ENCODE measurements at places on chromosomes 11 and 22.
A peak's percentile ranks its signal among the peaks of the same experiment; 100 is the strongest.

GRCh38 chr11:2450321-2451041 lies 5.7 kb downstream of the KCNQ1 start:
- DNase-seq = no peak

DNA sequence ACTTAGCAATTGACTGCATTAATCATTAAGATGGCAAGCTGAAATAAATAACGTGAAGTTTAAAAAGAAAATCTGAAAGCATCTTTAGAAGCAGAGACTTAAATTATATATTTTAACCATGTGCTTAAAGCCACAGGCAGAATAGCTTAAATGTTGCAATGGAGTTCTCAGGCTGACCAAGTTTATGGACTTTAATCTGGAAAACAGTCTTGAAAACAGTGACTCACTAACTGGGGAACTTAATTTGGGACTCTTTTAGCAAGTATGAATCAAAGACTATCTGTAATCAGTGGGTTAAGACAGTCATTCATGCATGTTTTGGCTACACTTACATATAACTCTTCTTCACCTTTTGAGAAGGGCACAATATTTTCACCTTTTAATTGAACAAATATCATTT lies 12.6 kb upstream of the GLYATL1 start:
- peak; percentile 49 for DNase-seq

- DNase-seq = no peak
Measured at GRCh38 chr11:59756845-59757244, 1.7 kb downstream of the STX3 start.

GRCh38 chr22:31048570-31048969 lies 32.5 kb upstream of the SMTN start:
- no peak for DNase-seq

- DNase-seq = peak; percentile 63
Measured at GRCh38 chr22:37544955-37545702, 15.2 kb upstream of the CDC42EP1 start.

DNA sequence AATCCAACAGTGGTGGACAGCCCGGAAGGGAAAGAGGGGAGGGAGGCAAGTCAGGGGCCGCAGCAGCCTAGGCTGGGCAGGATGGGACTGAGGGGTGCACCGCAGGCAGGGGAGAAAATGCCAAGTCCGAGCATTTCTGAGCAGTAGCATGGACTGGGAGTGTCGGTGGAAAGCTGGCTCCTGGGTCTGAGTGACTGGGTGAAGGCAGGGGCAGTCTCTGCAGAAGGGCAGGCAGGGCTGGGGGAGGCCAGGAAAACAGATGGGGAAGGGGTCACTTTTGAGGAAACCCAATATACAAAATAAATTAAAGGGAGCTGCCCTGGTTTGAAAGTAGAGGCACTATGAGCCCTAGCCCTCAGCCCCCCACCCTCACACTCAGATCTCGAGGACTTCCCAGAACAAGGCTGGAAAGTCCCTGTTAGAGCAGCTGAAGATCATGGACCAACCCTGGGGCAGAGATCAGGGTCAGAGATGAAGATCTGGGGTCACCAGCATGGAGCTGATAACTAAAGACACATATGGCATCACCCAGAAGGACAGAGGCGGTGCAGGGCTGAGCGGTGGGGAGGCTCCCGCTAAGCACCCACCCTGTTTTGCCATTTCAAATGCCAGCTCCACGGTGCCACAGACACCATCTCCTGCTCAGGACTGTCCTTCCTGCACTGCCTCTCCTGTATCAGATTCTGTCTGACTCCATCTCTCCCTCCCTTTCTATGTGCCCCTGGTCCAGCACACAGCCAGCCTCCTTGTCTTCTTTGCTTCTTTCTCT lies 32.4 kb upstream of the ETS1 start:
- no peak for DNase-seq

DNA sequence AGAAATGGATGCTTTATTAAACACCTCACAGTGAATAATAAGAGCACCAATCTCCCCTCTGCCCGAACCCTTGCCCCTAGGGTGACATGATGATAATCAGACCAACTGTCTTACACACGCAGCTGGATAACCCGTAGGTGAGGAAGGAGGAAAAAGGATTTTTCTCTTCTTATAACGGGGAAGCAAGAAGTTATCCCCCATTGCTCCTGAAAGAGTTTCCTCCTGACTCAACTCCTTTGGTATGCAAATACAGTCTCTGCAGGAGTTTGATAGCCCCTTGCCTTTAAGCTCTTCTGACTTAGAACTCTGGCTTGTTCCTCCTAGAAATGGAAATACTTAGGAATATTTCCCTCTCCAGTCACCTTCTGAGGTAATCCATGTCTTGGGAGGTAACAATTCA lies 455.8 kb downstream of the TMEM135 start:
- DNase-seq = peak; percentile 58

GRCh38 chr11:27193434-27194225 lies 153.0 kb downstream of the BBOX1 start:
- no peak for DNase-seq

DNA sequence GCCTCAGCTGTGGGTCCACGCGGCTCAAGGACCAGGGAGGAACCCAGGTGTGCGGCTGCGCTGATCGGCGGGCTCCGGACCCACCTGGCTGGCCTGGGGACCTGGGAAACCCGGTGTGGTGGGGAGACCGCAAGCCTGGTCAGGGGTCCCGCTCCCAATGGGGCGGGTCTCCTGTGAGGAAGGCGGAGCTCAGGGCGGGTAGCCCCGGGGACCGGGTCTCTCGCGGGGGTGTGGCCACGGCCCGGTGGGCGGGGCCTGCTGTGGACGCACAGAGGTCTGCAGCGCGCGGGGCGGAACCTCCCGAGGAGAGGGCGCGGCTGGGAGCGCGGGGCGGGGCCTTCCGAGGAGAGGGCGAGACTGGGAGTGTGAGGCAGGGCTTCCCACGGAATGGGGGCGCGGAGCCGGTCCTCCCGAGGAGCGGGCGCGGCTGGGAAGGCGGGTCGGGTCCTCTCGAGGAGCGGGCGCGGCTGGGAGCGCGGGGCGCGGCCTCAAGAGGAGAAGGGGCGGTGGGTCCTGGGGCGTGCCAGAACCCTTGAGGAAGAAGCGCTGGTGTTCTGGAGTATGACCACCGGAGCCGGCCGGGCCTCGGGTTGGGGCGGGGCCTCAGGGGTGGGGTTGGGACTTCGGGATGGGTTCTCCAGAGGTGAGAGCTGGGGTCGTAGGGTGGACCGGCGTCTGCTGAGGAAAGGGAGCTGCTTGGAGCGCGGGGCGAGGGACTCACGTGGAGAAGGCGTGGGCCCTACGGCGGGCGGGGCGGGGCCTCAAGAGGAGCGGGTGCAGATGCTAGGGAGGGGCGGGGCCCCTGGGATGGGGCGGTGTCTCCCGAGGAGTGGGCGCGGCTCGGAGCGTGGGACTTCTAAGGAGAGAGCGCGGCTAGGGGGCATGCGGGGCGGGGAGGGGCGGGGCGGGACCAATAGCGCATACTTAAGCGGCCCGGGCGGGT lies 20.8 kb downstream of the DGCR6L start:
- DNase-seq = peak; percentile 41

- DNase-seq = no peak
Measured at GRCh38 chr11:15965562-15966250, 390.6 kb downstream of the SOX6 start.

DNA sequence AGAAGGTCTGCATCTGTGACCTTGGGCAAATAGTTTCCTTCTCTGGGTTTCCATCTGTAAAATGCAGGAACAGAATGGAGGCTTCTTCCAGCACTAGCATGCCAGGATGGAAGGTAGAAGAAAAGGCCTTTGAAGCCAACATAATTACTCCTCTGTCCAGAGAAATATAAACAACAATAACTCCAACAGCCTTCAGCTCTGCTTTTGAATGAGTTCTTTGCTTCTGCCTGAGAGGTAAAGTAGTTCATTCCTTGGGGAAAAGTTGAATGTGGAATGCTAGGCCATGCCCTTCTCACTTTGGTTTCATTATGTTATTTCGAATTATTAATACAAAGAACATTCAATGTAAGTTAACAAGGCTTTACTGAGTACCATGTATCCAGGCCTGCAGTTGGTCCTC lies 61.2 kb upstream of the BLID start:
- DNase-seq = no peak

GRCh38 chr11:116653206-116653605 lies 119.6 kb downstream of the BUD13 start:
- no peak for DNase-seq

GRCh38 chr22:19463491-19464469 lies 15.2 kb downstream of the UFD1 start:
- DNase-seq = no peak

DNA sequence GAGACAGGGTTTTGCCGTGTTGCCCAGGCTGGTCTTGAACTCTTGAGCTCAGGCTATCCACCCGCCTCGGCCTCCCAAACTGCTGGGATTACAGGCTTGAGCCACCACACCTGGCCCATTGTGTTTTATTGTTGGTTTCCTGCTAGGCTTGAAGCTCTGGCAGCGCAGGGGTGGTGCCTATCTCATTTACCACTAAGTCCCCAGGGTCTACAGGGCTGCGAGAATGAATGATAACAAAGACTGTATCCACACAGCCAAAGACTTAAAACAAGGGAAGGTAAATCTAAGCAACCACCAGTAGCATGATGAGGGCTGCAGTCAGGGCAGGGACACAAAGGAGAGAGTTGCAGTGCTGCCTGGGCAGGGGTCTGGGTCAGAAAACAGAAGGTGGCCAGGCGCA lies 37.3 kb upstream of the XBP1 start:
- DNase-seq = no peak

DNA sequence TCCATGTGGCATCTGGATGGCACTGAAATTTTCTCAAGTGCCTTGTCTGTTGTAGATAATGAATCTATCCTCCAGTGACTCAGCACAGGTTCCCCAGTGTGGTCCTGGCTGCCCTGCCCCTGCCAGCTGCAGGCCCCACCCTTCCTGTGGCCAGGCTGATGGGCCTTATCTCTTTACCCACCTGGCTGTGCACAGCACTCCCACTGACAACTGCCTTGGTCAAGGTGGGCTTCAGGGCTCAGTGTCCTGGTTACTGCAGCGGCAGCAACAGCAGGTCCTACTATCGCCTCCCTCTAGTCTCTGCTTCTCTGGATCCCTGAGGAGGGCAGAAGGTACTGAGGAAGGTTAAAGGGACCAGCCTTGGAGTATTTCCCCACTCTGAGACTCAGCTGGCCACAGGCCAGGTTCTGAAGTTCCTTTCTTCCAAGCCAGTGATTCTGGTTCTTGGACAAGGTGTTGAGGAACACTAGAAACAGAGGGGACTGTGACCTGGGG lies 3.1 kb downstream of the HMBS start:
- DNase-seq = no peak

- peak; percentile 23 for DNase-seq
Measured at GRCh38 chr11:116928102-116928777, 90.8 kb upstream of the APOA1 start.

GRCh38 chr11:108534274-108534882 lies 36.2 kb upstream of the POGLUT3 start:
- DNase-seq = no peak

- no peak for DNase-seq
Measured at GRCh38 chr22:27108425-27109114, 451.2 kb downstream of the MIAT start.
